ENCODE measurements at places on chromosomes 12 and 14.

- DNase-seq = no peak
Measured at GRCh38 chr12:3837049-3837448, 36.1 kb downstream of the PARP11 start.

GRCh38 chr14:74816124-74816523, 53.0 kb downstream of the YLPM1 start:
- no peak for DNase-seq

DNA sequence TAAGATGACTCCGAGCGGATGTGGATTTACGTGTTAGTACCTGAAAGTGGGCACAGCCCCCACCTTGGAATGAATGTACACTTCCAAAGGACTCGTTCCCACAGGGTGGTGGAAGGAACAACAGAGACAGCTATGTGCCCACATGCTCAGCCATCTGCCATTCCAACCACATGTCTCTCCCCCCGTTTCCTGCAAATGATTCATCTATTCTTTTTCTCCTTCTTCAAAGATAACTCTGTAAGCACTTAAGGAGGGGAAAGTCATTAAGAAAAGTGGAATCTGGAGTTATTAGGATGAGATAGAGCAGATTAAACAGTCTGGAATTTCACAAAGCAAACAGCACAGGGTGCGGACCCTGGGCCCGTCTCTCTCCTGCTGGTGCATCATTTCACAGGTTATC, 18.5 kb upstream of the DUSP6 start:
- no peak for DNase-seq

DNA sequence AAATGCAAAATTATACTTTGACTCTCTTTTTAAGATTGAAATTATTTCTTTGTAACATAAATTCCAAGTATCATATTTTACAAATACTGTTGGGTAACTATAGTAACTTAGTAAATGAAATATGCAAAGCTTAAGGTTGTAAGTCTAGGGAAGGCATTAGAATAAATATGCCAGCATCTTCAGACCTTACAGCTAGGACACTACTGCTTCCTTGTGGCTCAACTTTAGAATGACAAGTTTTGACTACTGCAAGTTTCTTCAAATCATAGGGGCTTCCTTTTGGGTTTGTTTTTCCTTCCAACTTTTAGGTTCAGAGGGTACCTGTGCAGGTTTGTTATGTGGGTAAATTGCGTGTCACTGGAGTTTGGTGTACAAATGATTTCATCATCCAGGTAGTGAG, 17.7 kb upstream of the ANP32D start:
- DNase-seq = no peak

DNA sequence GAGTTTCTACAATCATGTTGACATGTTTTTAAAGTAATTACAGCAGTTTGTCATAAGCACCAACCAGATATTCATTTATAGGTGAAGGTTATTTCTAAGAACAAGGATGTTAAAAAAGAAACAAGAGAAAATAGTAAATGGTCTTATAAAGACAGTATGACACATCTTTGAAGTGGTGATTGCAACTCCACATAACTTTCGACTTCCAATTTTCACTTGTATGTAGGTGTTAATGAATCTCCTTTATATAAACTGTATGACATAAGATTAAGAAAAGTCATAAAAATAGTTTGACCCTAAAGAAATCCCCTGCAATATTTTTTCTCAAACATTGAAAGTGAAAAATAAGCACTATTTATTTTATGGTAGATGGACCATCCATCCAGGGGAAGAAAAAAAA, 144.8 kb upstream of the PTPRQ start:
- no peak for DNase-seq

DNA sequence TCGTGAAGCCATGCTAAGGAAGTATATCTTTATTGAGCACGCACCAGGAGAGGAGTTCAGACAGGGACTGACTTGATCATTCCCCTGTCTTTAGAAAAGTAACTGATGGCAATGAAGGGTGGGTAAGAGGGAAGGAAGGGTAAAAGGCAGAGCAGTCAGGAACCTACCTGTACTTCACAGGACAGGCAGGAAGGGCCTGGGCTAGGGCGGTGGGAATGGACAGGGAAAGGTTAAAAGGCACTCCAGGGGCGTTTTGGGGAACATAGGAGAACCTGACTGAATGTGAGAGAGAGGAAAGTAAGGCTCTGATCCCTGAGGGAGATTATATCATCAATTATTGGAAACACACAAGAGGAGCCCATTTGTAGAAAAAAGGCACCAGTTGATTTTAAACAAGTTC, 3.9 kb downstream of the SLC35E3 start:
- no peak for DNase-seq

DNA sequence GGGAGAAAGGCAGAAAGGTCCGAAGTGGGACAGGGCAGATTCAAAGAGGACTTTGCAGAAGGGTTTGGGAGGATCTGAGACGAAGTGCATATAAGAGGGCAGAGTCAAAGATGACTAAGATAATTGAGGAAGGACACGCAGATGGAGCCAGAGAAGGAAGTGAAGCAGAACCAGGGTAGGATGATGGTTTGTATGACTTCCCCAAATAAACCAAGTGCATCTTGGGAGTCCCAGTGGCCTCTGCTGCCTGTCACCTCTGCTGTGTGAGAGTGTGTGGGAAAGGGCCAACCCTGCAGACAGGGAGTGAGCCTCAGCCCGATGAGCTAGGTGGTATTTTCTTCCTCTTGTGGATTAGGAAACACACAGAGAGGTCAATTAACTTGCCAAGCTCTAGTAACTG, 36.8 kb downstream of the FLVCR2 start:
- no peak for DNase-seq

- DNase-seq = no peak
Measured at GRCh38 chr12:92151916-92152315, 6.3 kb upstream of the BTG1 start.

- DNase-seq = no peak
Measured at GRCh38 chr12:108594-108993, 42.0 kb downstream of the IQSEC3 start.

DNA sequence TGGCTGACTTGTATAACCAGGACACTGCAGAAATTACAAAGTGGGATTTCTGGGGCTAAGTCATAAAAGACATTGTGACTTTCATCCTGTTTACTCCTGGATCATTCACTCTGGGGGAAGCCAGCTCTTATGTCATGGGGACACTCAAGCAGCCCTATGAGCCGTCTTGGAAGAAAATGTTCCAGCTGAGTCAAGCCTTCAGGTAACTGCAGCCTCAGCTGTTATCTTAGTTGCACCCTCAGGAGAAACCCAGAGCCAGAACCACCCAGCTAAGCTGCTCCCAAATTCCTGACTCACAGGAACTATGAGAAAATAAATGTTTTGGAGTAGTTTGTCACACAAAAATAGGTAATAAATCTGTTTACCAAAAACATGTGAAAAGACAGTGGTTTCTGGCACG, 43.1 kb upstream of the GXYLT1 start:
- no peak for DNase-seq
